GM04503 (cell line): ENCODE measurements at places on chromosomes 1 and 21.

- DNase-seq = no peak
Measured at GRCh38 chr1:230544758-230545157, 97.5 kb upstream of the COG2 start.

DNA sequence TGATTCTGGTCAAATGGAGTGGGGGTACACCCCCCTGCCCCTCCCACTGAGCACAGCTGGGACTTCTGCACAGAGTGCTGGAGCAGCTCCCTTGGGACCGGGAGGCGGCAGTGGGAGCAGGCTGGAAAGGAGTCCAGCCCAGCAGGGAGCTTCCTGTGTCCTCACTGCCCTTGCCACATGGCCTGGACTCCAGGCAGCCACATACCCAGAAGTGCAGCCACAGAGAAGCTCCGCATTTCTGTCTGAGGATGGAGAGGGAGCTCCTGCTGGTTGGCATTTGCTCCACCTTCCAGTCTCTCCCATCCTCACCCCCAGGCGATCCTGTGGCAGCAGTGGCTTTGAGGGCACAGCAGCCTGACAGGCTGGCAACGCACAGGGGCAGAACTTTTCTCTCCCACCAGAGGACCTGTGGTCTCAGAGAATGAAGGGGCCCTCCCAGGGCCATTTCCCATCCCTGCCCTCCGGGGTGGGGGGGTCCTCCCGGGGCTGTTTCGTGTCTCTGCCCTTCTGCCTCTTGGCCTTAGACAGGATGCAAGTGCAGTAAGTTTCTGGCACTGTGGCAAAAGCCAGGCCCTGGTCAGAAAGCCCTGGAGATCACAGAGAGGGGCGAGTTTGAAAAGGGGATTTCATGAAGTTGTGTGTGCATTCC is 103.6 kb upstream of the COL6A1 start:
- DNase-seq = no peak

DNA sequence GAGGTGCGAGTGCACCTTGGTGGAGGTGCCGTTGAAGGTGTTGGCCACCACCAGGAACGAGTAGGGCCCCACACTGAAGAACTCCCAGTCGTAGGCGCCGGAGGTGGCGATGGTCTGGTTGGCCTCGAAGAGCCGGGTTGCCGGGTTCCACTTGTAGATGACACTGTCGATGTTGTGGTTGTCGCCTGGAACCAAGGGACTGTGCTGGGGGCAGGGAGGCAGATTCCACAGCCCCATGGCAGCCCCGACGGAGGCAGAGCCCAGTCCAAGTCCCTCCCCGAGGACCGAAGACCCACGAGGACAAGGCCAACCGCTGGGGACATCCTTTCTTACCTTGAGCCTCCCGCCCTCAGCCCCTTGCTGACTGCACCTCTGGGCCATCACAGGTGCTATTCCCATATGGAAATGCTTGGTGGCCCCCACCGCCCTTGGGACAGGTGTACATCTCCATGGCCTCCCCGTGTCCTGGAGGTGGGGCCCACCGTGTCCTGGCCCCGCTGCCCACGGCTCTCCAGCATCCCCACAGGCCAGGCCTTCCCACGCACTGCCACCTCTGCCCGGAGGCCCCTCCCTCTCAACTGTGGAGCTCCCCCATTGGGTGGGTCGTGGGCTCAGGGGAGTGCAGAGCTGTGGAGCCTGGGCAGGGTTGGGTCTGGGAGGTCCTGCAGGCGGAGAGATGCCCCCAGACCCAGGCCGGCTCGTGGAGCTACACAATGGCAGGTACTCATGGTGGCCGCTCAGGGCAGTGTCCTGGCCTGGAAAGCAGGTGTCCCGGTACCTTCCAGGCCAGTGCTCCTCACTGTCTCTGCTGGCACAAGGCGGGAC is 17.9 kb downstream of the KRTAP10-1 start:
- DNase-seq = no peak

- DNase-seq = peak; percentile 30
Measured at GRCh38 chr1:85554630-85555327, 25.8 kb upstream of the CCN1 start.

- no peak for DNase-seq
Measured at GRCh38 chr1:245807954-245808719, 653.4 kb downstream of the KIF26B start.

GRCh38 chr1:206912445-206913095 is 9.2 kb downstream of the FCMR start:
- DNase-seq = peak; percentile 41

GRCh38 chr1:208652296-208653160 is 408.3 kb upstream of the PLXNA2 start:
- DNase-seq = peak; percentile 23

GRCh38 chr1:198174297-198174696 is 17.5 kb downstream of the NEK7 start:
- no peak for DNase-seq

DNA sequence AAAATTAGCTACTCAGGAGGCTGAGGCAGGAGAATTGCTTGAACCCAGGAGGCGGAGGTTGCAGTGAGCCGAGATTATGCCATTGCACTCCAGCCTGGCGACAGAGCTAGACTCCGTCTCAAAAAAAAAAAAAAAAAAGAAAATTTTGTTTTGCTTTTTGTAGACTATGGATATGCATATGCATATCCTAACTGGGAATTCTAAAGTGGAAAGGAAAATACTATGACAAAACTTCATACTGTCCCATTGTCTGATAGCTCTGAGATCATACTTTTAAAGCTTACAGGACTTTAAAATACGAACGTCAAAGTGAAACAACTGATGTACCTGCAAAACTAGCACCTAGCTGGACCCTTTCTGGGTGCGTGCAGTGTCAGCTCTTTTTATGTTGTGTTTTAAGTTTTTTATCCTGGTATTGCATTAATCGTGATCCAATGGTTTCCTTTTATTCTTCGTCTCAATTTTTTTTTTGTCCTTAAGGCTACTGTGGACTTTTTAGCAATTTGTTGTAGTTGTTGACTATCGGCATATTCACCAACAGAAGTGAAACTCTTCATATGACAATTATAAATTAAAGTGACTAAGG is 19.2 kb downstream of the SPRTN start:
- no peak for DNase-seq

DNA sequence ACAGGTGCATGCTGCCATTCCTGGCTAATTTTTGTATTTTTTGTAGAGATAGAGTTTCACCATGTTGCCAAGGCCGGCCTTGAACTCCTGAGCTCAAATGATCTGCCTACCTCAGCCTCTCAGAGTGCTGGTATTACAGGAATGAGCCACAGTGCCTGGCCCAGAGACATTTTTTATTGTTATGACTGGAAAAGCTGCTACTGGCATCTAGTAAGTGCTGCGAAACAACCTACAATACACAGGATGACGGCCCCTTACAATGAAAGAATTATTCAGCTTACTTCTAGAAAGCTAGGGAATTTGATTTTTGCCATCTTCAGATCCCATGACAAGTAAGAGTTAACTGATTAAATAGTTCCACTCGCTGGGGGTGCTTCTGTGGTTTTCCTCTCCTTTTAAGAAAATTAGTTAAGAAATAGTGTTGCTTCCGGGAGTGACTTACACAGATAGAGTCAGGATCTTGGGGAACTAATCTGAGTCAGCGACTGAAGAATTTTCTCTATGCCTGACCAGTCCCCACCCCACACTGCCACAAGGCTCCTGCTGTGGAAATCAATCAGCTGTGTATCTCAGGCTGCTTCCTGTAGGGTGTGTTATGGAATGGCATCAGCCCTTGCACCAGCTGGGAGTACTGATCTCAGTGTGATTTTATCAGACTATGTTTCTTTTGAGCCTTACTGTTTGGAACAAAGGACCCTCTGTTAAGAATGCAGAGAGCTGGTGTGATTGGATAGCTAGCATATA is 93.0 kb upstream of the BMP8A start:
- peak; percentile 96 for DNase-seq
